ENCODE measurements at places on chromosomes 2 and 18. TPM values are rescaled to one million over a fixed set of nuclear protein-coding genes. Genes with fewer than 3 reads are reported as not detected.

GRCh38 chr18:46939337-46939963 is 22.0 kb downstream of the KATNAL2 start:
- no peaks in the 10 kb centered on the region for H3K36me3 ChIP-seq
- no peak for DNase-seq

- H3K36me3 ChIP-seq = no peaks in the 10 kb centered on the region
- H3K4me3 ChIP-seq = no peak overlapping the region
- H3K27me3 ChIP-seq = no peaks in the 10 kb centered on the region
- no peaks in the 10 kb centered on the region for H3K4me1 ChIP-seq
- DNase-seq = no peak
These were observed 467.7 kb downstream of the THSD7B start for GRCh38 chr2:137233091-137233490.

DNA sequence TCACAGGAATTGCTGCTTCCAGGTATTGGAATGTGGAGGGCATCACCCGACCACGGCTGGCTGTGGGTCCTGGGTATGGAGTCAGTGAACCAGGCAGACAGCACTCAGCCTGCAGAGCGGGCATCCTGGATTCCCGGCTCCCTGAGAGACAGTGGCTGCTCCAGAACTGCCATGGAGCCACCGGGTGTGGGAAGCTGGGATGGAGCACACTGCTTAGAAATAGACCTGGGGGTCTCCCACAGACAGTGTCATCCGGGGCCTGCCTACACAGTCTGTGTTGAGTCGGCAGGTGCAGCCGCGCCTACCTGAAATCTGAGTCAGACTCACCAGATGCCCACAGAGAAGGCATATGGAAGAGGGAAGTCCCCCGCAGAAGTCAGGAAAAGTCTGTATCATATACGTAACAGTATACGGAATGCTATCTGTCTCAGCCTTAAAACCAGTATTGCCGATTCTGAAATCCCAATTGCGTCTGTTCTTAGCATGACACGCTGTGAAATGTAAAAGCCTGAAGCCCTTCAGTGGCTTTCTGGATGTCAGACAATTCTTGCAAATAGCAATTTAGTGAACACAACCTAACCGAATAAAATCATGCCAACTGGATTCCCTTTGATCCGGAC is 509.7 kb upstream of the MYT1L start:
- H3K4me3 ChIP-seq = no peak overlapping the region
- no peak for DNase-seq
- H3K27ac ChIP-seq = no peak overlapping the region
- H3K4me1 ChIP-seq = no peaks in the 10 kb centered on the region

- DNase-seq = no peak
- no peaks in the 10 kb centered on the region for H3K4me1 ChIP-seq
- no peaks in the 10 kb centered on the region for H3K36me3 ChIP-seq
- H3K4me3 ChIP-seq = no peak overlapping the region
These were observed 123.7 kb upstream of the SIX3 start for GRCh38 chr2:44817673-44818335.

The LYG2 gene
- total RNA-seq = not detected
